ENCODE measurements at places on chromosomes 7 and 10.

GRCh38 chr10:17428351-17429097 lies 25.9 kb downstream of the ST8SIA6 start:
- DNase-seq = no peak

GRCh38 chr7:127874951-127875608 lies 156.2 kb downstream of the LRRC4 start:
- no peak for DNase-seq

DNA sequence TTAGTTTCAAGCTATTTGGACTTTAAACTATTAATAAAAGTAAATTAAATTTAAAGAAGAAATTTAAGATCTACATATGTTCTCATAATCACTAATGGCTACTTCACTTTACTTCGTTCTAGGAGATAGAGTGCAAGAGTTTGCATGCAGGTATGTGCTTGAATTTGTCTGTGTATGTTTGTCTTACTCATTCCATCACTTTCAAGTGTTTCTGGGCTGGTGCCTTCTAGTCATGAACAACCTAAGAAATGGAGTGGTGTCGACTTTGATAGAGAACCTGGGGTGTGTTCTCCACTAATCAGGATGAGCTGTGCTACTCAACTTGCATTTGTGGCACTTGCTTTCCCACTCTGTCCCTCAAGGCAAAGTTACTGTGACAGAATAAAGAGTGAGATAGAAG lies 169.9 kb downstream of the KCND2 start:
- no peak for DNase-seq

DNA sequence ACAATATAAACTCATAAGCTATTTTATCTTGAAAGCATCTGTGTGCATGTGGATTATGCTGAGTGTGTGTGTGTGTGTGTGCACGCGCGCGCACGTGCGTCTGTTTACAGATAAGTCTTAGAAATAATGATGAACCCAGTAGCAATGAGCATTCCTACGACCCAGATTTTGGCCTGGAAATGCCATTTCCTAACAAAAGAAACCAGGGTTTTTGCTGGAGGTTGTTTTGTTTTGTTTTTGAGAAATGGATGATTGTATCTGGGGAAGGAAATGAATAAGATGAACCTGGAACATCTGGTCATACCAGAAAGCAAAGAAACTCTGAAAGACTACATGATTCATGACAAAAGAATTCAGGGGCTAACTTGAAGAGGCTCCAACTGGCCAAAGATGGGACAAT lies 22.1 kb upstream of the LMOD2 start:
- DNase-seq = no peak

- DNase-seq = no peak
Measured at GRCh38 chr7:121397822-121398221, 1.7 kb upstream of the FAM3C start.

DNA sequence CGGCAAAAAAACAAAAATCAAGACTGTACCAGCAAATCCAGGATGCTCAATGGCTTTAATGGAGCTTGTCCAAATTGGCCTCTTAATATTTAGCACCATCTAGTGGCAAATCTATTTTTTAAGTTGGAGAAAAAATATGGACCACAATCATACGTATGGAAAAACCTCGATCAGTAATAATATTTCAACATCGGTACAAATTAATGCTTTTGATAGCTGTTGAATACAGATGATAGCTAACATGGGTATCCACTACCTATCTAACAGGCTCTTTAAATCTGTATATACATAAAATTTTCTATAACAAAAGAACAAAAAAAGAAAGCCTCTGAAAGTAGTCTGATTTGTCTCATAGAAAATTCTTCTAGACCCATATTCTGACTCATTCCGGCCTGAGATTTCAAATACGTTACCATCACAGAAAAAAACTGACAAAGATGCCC lies 29.2 kb downstream of the COA1 start:
- peak; percentile 52 for DNase-seq

Data from putamen (tissue), 1 donor.